GDM1 (cell line): ENCODE measurements at places on chromosomes 16 and 17.
A peak's percentile ranks its signal among the peaks of the same experiment; 100 is the strongest.

DNA sequence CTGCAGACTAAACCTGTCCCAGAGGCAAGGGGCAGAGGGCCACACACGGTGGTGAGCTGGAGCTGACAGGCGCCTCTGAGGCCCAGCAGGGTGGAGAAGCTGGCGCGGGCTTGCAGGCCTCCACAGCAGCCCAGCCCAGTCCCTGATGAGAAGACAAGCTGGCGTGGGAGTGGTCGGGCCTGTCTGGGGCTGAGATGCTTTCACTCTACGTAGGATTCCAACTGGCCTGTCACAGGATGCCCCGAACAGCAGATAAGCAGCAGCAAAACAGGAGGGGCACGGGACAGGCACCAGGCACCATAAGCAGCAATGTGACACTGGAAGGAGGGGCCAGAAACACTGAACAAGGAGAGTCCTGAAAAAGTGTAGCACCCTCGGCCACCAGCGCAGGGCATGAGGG, 40.1 kb downstream of the PEMT start:
- DNase-seq: no peak

- DNase-seq: no peak
Measured at GRCh38 chr17:43400943-43401717, 2.3 kb downstream of the ARL4D start.

DNA sequence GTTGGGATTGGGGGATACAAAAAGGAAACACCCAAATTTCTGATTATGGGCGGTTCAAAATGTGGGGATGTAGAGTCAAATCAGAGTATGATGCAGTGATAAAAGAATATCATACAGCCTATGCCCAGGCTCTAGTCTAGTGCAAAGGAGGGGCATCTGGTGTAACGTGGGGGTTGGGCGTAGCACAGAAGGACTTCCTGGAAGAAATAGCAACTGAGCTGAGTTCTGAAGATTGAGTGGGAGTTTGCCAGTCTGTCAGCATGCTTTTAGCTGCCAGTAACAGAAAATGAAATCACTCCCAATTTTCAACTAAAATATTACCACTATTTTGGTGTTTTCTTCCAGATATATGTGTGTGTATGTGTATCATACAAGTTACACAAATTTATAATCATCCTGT, 196.9 kb downstream of the SPECC1 start:
- no peak for DNase-seq

GRCh38 chr17:30534298-30534697, 57.1 kb downstream of the GOSR1 start:
- no peak for DNase-seq

GRCh38 chr17:18139498-18139897, 30.9 kb downstream of the MYO15A start:
- no peak for DNase-seq

GRCh38 chr17:67491681-67492024, 114.6 kb downstream of the PITPNC1 start:
- no peak for DNase-seq

DNA sequence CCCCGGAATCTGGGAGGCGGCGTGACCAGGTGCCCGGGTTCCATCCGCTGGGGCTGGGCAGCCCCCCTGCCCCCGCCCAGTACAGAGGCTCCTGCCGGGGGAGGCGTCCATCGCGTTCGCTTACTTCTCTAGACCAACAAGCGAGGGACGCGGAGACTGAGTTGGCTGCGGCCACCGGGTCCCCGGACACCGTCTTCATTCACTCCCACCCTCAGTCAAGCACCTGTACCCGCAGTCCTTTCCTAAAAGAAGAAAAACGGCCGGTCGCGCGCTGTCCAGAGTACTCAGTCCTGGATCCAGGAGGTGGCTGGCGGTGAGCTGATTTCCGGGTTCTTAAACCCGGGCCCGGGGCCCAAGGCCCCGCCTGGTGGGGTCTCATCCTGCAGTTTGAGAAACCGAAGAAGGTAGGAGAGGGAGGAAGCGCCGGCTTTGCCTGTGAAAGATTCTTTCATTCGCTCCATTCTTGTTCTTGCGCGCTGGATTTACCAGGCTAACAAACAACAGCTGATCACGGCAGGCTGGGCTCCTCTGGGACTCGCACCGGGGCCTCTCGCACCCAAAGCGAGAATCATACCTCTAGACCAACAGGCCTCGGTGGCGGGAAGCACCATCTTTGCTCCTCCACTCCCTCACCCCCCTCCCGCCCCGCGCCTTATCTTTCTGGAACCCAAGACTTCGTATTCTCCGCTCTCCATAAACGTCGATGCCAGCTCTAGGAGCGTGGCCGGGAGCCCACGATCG, 17.4 kb upstream of the OR1F1 start:
- no peak for DNase-seq

GRCh38 chr16:48232493-48233040, 11.5 kb upstream of the LONP2 start:
- no peak for DNase-seq

DNA sequence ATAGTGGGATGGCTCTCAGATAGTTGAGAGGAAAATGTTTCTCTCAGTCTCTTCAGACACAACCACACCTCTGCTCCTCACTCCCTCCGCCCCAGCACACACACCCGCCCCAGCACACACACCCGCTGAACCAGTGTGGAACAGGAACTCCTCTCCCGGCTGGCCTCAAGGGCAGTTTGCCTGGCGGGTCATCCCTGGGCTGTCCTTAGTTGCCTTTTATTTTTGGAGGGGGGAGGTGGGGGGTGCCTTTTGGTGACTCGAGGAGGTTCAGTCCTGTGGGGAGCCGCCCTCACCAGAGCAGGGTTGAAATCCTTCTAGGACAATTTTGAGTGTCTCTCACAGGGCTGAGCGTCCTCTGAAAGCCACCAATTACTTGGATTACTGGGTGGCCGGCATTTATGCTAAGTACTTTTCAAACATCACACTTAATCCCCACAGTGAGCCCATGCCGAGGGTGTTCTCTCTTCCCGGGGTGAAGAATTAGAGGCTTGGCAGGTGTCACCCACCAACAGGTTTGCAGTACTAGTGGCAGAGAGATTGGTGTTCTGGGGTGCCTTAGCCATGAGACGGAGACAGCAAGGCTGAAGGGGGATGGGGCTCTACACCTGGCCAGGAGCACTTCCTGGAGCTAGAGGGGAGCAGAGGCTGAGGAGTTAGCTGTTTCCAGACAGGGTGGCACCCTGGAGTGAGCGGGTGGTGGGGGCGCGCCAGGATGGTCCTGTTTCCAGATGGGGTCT, 2.8 kb downstream of the RASD1 start:
- no peak for DNase-seq

DNA sequence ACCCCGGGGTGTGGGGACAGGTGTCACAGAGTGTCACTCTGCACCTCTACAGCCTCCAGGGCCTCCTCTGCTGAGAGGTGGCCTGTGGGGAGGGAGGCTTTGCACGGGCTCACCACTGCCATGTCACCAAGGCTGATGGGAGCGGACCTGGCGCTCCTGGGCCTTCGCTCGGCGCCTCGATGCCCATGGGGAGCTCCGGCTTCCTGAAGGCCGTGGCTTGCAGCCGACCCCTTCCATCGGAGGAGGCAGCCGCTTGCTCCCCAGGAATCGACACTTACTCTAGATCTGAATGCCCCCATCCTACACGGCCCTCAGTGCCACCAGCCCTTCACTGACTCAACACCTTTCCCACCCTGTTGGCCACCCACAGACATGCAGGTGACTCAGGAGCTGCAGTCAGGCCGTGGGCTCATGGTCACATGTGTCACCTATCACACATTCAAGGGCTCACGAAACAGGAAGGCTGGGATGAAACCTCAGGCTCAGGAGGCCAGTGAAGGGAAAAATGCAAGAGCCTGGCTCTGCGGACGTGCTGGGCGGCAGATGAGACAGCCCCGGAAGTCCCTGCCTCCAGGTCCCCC, 11.9 kb downstream of the LGALS3BP start:
- DNase-seq: no peak

DNA sequence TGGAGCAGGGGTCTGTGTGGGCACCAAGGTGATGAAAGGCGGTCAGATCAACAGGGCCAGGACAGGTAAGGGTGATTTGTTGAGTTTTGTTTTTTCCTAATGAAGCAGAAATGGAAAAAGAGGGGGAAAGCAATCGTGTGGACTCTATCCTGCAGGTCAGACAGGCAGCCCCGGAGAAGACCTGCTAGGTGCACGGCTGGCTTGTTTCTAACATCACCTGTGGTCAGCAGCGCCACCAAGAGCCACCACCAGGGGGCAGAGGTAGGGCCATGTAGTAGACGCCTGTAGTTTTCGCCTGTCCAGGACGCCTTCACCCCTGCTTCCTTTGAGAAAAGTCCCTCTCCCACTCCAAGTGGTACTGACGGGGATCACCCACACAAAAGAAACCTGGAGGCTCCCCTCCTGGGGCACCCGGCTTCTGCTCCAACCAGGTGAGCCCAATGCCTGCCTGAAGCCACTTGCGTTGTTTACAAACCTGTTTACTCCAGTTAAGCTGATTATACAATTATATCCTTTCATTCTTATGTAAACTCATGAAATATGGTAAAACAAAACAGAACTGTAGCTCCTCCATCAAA, 54.2 kb upstream of the SEC14L1 start:
- peak; percentile 18 for DNase-seq

DNA sequence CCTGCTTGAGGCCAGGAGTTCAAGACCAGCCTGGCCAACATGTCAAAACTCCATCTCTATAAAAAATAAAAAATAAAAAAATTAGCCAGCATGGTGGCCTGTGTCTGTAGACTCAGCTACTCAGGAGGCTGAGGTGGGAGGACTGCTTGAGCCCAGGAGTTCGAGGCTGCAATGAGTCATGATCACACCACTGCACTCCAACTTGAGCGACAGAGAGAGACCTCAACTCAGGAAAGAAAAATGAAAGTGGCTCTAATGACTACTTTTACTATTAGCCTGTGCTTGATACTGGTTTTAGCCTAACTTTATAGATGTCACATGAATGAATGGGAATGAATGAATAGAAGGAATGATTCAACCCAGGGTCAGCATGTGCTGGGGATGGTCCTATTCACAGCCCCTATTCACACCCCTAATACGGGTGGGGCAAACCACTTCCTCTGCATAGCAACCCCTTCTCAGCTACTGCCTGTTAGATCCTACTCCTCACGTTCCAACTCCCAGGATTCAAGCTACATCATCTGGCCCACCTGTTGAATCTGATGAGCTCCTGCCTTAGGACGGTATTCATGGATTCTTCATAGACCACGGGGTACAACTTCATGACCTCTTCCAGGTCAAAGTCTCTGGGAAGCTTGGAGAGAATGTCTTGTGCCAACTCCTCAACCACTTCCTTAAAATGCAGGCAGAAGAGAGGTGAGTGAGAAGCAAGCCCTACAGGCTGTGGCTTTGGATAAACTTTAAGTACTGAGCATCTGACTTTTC, 40.5 kb downstream of the LYRM1 start:
- peak; percentile 13 for DNase-seq

GRCh38 chr16:89903908-89904515, 14.7 kb upstream of the MC1R start:
- DNase-seq: no peak

DNA sequence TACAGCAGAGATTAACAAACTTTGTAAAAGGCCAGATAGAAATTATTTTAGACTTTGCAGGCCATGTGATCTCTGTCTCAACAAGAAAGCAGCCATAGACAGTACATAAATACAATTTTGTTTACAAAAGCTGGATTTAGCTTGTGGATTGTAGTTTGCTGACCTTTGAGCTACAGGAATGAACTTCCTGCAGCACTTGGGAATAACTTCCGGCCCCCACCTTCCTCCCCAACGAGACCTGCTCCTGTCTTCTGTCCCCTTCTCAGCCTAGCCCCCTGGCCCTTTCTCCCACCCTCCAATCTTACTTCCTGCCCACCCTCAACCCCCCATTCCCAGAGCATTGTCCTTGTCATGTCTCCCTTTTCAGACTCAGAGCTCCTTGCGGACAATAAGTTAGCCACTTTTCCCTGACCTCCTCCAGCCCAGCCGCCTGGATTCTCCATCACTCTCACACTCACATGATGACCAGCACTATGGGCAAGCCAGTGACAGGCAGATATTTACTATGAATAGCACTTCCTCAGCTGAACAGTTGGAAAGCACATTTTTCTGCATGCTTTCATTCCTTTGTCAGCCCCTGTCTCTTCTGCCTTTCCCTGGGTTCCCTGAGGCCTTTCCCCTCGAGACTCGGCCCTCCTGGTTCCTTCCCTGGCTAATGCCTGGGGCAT, 27.6 kb upstream of the DLX3 start:
- DNase-seq: no peak

DNA sequence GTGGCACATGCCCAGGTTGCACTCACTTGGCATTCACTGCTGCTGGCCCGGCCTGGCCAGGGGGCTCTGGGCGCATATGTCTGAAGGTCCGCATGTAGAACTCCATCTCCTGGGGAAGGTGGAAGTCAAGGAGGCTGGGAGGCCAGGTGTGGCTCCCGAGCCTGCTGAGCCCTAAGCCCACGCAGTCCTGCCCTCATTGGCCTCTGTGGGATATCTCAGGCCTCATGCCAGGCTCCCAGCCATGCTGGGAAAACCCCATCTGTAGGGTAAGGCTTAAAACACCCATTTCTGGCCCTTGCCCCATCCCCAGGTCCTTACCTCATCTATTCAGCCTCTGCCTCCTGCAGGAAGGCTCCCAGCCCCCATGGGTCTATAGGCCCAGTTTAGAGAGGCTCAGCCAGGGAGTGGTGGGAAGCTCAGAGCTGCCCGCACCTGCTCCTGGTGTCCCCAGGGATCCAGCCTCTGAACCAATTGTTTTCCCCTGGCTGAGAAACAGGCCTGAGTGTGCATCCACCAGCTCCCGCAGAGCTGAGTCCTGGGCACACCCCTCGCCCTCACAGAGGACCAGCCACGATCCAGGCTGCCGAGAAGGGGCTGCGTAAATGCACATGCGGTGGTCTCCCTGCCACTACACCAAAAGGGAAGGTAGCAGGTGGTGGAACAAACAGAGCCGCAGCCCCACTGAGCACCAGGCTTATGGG, 2.3 kb upstream of the TPPP3 start:
- no peak for DNase-seq

DNA sequence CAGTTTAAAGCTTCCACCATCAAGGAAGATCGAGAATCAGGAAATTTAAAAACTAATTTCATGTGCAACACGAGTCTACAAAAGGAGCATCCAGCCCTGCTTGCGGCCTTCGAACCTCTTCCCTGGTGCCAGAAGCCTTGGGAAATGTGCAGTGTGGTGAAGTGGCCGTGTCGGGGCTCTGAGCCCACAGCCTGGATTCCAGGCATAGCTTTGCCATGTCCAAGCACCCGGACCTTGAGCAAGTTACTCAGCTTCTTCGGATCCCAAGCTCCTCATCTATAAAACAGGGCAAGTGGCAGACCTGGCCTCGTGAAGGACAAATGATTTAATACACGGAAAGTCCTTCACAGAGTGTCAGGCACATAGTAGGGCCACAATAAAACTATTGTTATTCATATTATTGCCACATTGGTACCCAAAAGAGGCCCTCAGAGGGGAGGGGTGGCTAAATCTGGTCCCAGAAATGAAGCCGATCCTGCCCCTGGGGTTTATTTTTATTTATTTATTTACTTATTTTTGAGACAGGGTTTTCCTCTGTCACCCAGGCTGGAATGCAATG, 34.8 kb downstream of the COTL1 start:
- no peak for DNase-seq

- DNase-seq: no peak
Measured at GRCh38 chr17:68955181-68955841, at the start of gene ABCA8. ABCA8 (minus strand) TSS chr17:68955392; CDS start chr17:68942034, 13,358 bp downstream.

GRCh38 chr16:4611337-4612021, 3.2 kb downstream of the UBALD1 start:
- no peak for DNase-seq
